IPS DF 19.7 (cell line): ENCODE measurements at places on chromosomes 7 and 10.

GRCh38 chr10:33947544-33947943 is 613.1 kb upstream of the NRP1 start:
- no peak for DNase-seq

- no peak for DNase-seq
These were observed 103.3 kb downstream of the CFAP58 start for GRCh38 chr10:104456802-104457542.

DNA sequence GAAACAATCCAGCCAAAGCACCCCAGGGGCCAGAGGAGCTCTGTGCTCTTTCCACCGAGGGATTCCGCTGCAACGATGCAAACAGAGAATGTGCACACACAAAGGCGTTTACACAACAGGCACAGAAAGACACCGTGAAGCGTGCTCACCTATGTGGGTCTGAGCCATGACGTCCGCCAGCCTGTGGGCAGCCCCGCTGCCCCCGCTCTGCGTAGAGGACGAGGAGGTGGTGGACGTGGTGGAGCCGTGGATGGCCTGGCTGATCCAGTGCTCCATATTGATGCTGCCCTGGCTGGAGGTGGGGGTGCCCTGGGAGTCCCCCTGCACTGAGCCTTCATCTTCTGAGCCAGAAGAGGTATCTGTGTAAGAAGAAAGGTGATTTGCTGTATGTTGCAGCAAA is 266.8 kb downstream of the DIP2C start:
- no peak for DNase-seq

- DNase-seq = no peak
These were observed 649.8 kb upstream of the MBL2 start for GRCh38 chr10:53422223-53422888.

- no peak for DNase-seq
These were observed 337.1 kb upstream of the GLI3 start for GRCh38 chr7:42573881-42574672.

- DNase-seq = no peak
These were observed 5.3 kb downstream of the FBH1 start for GRCh38 chr10:5895365-5895764.

DNA sequence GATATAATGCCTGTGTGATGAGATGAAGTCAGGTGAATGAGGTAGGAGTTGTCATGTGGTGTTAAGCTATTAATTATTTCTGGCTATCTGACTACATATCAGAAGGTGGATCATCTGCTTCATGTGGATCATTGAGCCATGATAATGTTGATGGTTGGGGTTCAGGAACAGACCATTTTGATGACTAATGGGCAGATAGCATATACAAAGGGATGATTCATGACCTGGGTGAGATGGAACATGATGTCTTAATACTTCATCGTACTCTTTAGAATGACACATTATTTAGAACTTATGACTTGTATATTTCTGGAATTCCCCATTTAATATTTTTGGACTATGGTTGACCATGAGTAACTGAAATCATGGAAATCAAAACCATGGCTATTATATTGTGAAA is 155.1 kb downstream of the OR13A1 start:
- no peak for DNase-seq

DNA sequence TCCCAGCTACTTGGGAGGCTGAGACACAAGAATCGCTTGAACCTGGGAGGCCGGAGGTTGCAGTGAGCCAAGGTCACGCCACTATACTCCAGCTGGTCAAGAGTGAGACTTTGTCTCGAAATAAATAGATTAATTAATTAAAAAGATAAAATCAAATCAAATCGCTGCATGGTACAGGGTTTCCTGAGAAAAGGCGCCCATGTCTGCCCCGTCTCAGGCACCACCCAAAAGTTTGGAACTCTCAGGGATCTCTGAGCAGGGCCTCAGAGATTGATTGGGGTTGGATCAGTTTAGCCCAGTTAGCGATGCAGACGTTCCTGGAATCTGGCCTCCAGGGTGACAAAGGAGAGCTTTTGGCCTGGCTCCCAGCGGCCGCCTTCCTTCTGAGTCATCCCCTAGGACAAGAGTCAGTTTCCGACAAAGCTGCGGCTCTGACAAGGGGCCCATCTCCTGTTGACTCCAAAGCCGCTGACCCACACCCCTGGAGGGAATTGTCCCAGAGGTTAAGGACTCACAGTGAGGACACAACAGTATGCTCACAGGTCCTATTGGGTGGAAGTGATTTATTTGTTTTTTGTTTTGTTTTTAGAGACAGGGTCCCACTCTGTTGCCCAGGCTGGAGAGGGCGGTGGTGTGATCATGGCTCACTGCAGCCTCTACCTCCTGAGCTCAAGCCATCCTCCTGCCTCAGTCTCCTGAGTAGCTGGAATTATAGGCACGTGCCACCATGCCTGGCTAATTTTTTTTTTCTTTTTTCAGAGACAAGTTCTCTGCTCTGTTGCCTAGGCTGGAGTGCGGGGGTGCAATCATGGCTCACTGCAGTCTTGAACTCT is 6.8 kb downstream of the ORAI2 start:
- peak; percentile 40 for DNase-seq

DNA sequence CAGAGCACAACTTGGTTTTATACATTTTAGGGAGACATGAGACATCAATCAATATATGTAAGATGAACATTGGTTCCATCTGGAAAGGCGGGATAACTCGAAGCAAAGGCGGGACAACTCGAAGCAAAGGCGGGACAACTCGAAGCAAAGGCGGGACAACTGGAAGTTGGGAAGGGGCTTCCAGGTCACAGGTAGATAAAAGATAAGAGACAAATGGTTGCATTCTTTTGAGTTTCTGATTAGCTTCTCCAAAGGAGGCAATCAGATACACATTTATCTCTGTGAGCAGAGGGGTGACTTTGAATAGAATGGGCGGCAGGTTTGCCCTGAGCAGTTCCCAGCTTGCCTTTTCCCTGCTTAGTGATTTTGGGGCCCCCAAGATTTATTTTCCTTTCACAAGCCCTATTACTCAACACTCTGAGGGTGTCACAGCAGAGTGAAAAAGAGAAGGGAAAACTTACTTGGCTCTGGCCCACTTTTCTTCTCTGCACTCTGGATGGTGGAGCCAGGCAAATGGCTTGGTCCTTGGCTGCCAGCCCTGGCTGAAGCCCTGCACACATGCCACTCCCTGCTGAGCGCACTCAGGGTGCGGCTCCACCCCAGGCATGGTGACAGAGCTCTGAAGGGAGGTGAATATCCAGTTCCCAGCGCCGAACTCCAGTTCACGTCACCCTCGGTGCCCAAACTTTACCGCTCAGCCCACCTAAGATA is 46.7 kb downstream of the PARD3 start:
- DNase-seq = no peak

- no peak for DNase-seq
These were observed 5.1 kb downstream of the GSTO2 start for GRCh38 chr10:104273899-104274575.

- DNase-seq = no peak
These were observed 90.8 kb downstream of the CREM start for GRCh38 chr10:35217455-35217854.

DNA sequence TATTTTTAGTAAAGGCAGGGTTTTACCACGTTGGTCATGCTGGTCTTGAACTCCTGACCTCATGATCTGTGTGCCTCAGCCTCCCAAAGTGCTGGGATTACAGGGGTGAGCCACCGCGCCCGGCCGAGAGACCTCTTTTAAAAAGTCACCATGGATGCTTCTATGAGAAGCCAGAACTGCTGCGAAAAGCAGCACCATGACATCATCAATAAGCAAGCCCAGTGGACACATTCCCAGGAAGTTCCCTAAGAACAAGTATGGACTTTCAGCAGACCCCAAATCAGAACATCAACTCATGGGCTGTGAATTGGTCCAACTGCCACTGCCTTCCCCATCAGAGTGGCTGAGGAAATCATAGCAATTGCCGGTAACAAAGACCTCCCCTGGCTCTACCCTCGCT is 93.4 kb downstream of the PLXNA4 start:
- DNase-seq = no peak

- no peak for DNase-seq
These were observed 92.6 kb downstream of the POLL start for GRCh38 chr10:101495324-101495925.

DNA sequence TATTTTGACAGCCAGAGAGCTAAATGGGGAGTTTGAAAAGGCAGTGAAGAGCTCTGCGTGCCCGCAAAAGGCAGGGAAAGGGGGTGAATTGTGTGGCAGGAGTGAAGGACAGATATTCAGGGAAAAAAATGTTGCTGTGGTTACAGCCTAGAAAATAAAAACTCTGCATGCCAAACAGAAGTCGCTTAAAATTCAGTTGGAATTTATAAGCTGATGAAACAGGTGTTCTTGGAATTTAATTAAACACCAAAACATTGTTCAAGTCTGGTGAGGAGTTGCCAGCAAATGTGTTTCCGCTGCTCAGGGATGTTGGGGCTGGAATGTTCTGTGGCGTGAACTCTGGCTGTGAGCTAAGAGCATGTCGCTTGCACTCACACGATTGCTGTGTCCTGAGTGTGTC is 169.3 kb downstream of the ADRA2A start:
- no peak for DNase-seq

DNA sequence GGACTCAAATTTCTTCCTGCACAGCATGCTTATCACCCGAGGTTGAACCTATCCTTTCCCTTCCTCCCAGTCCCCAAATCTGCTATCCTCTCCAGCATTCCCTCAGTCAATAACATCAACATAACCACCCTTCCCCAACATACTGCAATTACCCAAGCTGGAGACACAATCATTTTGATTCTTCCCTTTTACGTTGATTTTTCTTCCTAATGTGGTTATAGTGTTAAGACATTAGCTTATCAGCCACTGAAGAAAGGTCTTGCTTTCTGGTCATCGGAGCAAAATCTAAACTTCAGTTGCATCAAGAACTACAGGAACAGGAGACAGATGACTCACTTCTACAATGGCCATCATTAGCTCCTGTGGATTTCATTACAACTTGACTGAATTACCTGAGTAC is 3.5 kb upstream of the HBP1 start:
- DNase-seq = no peak

- no peak for DNase-seq
These were observed 44.0 kb downstream of the TARP start for GRCh38 chr7:38229386-38229785.

DNA sequence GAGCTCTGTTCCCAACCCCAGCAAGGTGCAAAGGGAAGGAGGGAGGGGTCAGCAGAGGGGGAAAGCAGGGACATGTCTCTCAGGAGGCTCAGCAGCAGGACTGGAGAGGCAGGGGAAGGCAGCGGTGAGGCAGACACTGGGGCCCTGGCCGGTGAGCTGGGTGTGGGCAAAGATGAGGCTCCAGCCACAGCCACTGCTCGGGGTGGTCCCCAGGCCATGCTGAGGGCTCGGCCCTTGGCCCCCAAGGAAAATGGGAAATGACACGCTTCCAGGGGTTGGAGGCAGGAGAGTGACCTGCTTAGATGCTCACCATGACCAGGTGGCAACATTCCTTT is 35.4 kb upstream of the CHST15 start:
- DNase-seq = no peak

- no peak for DNase-seq
These were observed 36.6 kb downstream of the FAM53B start for GRCh38 chr10:124707551-124707950.

DNA sequence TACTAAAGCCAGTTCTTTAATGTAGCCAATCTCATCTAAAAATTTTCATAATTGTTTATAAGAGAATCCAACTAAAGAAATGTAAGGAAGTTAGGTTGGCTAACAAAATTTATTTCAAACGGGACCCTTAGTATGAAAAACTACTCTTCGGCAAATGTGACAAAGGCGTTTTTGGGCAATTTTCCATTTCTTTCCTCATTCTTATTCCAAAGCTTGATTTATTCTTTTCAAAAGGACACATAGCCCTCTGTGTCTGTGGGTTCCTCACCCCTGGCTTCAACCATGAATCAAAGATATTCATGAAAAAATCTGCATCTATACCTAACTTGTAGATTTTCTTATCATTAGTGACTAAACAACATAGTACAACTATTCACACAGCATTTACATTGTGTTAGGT is 195.9 kb downstream of the ZMYND11 start:
- no peak for DNase-seq

DNA sequence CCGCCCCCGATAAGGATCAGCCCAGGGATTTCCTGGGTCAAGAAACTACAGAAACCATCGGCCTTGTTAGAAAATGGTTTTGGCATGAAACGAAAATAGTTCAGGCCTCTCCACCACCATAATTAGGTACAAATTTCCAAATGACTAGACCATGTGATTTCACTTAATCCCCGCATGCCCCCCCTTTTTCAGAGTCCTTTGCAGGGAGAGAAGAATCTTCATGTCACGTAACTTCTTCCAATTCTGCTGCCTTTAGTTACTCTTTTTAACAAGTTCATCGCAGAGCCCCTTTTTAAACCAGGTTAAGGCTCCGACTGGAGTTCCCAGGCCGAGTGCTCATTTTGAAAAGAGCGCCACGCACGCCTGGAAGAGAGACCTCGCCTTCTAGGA is 3.4 kb downstream of the PDGFA start:
- no peak for DNase-seq

- no peak for DNase-seq
These were observed 5.8 kb downstream of the DLX6 start for GRCh38 chr7:97011104-97011503.

GRCh38 chr7:42192851-42193461 is 44.1 kb downstream of the GLI3 start:
- DNase-seq = no peak

- peak; percentile 25 for DNase-seq
These were observed 133.5 kb upstream of the FEZF1 start for GRCh38 chr7:122438006-122438405.

DNA sequence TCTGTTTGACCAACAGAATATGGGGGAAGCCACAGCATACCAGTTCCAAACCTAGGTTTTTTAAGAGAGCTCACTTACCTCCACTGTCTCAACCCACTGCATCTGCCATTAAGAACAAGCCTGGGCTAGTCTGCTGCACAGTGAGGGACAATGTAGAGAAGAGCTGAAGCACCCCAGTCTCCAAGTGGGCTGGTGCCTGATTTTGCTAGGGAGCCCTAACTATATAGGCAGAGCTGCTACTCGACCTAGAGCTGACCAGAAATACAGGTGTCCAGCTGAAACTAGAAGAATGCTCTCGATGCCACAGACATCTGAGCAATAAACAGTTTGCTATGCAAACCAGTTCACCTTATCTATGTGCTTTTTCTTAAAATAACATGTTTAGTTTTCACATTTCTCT is 106.9 kb upstream of the BET1 start:
- no peak for DNase-seq

GRCh38 chr7:1950452-1951158 is 280.5 kb downstream of the ELFN1 start:
- DNase-seq = no peak

DNA sequence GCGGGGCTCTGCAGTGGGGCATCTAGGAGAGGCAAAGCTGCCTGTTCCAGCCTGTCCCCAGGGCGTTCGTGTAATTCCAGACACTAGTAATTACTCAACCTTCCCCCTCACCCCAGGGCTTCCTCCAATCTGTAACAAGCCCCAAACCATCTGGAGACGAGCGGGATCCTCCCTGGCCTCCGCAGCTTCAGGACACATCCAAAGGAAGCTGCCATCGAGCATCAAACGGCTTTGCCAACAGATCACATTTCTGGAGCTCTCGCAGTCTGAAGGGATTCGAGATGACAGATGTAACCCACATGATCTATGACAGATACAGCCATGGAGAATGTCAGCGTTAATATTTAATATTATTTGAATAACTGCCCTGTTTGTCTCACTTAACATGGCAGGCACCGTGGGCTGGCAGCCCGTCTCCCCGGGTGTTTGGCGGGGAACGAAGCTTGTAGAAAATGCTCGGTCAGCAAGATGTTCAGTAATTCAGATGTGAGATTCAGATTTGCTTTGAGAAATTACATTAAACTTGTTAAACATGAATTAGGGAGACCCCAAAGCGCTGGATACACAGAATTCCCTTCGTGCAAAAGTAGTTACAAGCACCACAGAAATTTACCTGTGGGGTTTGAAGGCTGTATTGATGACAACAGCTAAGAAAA is 108.5 kb upstream of the C7orf33 start:
- no peak for DNase-seq
